Activated B cell treated with CpG ODN at 0.5 μM for 24 hours (primary cell): ENCODE measurements at places on chromosomes 7 and 10. TPM values are rescaled to one million over a fixed set of nuclear protein-coding genes. Genes with fewer than 3 reads are reported as not detected.

DNA sequence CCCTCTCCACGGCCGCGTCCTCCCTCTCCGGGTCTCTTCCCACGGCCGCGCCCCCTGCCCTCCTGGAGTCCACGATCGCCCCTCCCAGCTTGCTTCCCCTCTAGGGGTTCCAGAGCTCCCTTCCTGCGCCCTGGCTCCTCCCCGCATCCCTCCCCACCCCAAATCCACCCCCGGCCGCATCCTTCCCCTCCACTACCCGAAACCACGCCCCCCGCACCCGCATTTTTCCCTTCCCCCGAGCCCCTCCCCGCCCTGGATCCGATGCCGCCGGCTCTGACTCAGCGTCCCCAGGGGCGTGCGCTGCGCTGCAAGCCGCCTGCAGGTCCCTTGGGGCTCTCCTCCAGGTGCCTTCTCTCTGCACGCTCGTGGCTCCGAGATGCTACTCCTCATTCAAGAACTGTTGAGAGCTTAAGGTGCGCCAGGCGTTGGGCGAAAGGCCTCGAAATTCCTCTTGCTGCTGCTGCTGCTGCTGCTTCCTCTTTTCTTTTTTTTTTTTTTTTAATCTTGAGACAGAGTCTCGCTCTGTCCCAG lies 372 bp upstream of the TMEM130 start:
- H3K27me3 ChIP-seq: peaks cover 5% of the 10 kb centered on the region
- no peaks in the 10 kb centered on the region for H3K36me3 ChIP-seq
- peak overlapping the region; percentile 85 for H3K4me3 ChIP-seq
- H3K4me1 ChIP-seq: peaks cover 20% of the 10 kb centered on the region
- peak overlapping the region; percentile 63 for H3K27ac ChIP-seq
- peak; percentile 85 for DNase-seq

DNA sequence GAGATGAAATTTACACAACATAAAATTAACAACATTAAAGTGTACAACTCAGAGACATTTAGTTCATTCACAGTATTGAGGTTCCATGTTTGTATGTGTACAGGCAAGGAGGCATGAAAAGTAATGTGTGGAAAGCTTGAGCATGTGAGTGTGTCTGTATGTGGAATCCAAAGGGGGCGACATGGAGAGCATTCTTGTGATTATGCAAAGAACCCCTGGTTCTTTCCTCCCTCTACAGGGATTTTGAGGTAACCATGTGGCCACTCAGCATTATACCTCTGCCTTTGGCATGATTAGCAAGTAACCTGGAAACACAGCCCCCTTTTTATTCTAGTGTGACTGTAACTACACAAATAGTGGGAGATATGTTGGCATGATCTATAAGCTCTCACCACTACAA lies 21.0 kb downstream of the OR2F1 start:
- H3K4me1 ChIP-seq: no peaks in the 10 kb centered on the region
- H3K36me3 ChIP-seq: no peaks in the 10 kb centered on the region
- H3K27me3 ChIP-seq: no peaks in the 10 kb centered on the region
- H3K27ac ChIP-seq: no peak overlapping the region
- H3K4me3 ChIP-seq: no peak overlapping the region

- H3K36me3 ChIP-seq: peaks cover 13% of the 10 kb centered on the region
- peak within 1 kb of the TSS; percentile 97 for H3K27ac ChIP-seq
- DNase-seq: peak; percentile 98
- H3K4me3 ChIP-seq: peak within 1 kb of the TSS; percentile 96
- H3K4me1 ChIP-seq: peaks cover 33% of the 10 kb centered on the region
These were observed at the start of gene H2AZ2 for GRCh38 chr7:44847920-44848634. H2AZ2 (minus strand) TSS chr7:44848087; CDS start chr7:44847971, 116 bp downstream.

GRCh38 chr10:113435881-113436280 lies 117.0 kb upstream of the HABP2 start:
- no peak for DNase-seq
- H3K36me3 ChIP-seq: no peaks in the 10 kb centered on the region
- H3K27ac ChIP-seq: no peak overlapping the region
- no peaks in the 10 kb centered on the region for H3K4me1 ChIP-seq

The SORBS1 gene
- total RNA-seq: 0.37 and 0.42 TPM in 2 replicates

DNA sequence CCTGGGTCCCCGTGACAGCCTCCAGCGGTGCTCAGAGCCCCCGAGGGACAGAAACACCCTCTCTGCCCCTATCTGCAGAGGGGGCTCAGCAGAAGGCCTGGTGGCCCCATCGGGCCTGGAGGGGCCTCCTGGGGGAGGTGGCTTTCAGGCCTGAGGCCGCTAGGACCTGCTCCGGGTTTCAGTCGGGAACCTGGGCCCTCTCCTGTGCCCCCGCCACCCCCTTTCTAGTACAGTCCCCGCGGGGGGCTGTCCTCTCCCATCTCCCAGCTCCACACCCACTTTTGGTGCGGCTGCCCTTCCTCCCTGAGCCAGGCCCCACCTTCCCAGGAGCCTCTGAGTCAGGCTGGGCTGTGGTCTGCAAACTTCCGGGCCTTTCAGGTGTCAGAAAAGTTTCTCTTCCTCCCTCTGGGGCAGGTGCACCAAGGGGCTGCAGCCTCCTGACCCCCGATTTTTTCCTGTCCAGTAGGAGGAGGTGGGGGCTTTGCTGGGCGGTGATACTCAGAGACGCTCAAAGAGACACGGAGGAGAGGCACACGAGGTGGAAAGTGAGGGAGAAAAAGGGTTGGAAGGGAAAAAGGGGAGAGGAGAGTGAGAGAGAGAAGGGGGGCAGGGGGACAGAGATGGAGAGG lies 692 bp downstream of the CARD11 start:
- H3K36me3 ChIP-seq: peaks cover 24% of the 10 kb centered on the region
- peak overlapping the region; percentile 96 for H3K27ac ChIP-seq
- peak overlapping the region; percentile 97 for H3K4me3 ChIP-seq
- peaks cover 49% of the 10 kb centered on the region for H3K4me1 ChIP-seq
- H3K27me3 ChIP-seq: no peaks in the 10 kb centered on the region
- DNase-seq: peak; percentile 66

DNA sequence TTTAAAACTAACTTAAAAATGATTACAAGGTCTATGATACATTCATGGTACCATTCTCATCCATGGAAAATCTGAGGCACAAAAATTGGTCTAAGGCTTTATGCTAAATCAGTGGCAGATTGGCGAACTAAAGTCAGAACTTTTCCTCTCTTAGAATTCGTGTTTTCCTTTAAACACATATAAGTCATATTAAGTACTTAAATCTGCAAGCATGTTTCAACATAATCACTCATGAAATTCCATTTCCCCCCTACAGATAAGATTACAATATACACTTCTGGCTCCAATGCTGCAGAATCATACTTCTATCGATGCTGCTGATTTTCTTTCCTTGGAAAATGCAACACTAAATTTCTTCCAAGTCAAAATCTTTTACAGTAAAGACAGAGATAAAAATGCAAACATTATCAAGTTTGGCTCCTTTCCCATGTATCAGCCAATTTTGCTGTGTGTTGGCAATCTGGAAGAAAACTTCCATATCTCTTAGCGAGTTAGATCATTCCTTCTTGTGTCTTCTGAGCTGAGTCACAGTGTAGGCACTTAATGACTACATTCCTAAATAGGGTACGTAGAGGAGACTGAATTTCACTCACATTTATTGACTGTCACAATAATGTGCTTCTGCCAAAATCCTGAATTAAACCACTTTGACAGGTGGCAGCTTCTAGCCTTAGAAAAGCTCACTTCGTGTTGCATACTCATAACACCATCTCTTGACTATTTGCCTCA lies 76.4 kb upstream of the LRRC17 start:
- H3K36me3 ChIP-seq: no peaks in the 10 kb centered on the region
- no peaks in the 10 kb centered on the region for H3K4me1 ChIP-seq
- DNase-seq: no peak

The OR6V1 gene
- total RNA-seq: not detected in 2 replicates

- peaks cover 49% of the 10 kb centered on the region for H3K4me1 ChIP-seq
- peak overlapping the region; percentile 75 for H3K4me3 ChIP-seq
- H3K27me3 ChIP-seq: peaks cover 5% of the 10 kb centered on the region
- H3K36me3 ChIP-seq: peaks cover 5% of the 10 kb centered on the region
- peak overlapping the region; percentile 59 for H3K27ac ChIP-seq
These were observed 984 bp downstream of the SMURF1 start for GRCh38 chr7:99142727-99143520.

- peak overlapping the region; percentile 44 for H3K4me3 ChIP-seq
- no peaks in the 10 kb centered on the region for H3K36me3 ChIP-seq
- no peaks in the 10 kb centered on the region for H3K27me3 ChIP-seq
- H3K27ac ChIP-seq: peak overlapping the region; percentile 69
- H3K4me1 ChIP-seq: peaks cover 39% of the 10 kb centered on the region
These were observed 252.8 kb downstream of the TRIL start for GRCh38 chr7:28705350-28705749.
